Stimulated activated naive CD8-positive, alpha-beta T cell treated with anti-CD3 and anti-CD28 coated beads, Interleukin-15, Interleukin-2, amounts not matched to agents 100 U/mL and 50 U/mL, for 24 hours (primary cell): ENCODE measurements at places on chromosomes 1 and 21.

DNA sequence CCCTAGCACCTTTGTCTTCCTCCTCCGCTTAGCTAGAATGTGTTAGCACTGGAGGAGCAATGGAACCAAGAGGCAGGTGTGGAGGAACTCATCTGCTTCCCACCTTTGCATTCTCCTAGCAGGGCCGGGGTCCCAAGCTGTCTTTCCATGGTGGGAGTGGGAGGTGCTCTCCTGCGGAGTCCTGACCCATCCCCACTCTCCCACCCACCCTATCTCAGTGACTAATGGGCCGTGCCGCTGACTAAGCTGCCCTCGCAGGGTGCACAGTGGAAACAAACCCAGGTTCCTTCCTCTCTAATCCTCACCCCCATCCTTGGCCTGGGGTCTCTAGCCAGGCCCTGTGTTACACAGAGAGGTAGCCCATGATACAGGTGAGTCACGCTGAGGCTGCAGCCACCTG is 177.5 kb downstream of the HIVEP3 start:
- peak; percentile 68 for DNase-seq

- DNase-seq = peak; percentile 1
Measured at GRCh38 chr1:109759513-109760334, 4.0 kb downstream of the EPS8L3 start.

DNA sequence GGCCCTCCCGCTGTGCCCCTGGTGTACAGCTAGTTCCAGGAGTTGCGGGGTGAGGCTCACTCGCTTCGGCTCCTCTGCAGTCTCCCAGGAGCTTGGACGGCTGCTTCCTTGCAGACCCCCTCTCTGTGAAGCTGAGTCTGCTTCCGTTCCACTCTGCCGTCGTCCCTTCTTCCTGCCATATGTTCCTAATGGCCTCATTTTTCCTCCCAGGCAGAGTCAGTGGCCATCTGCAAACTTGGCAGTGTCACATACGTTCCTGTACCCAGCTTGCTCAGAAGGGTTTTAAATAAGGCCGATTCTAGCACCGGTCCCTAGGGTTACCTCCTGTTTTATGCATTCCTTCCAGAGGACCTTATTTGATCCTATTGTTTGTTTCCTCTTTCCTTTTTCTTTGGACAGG is 21.3 kb downstream of the ACTL8 start:
- DNase-seq = no peak

DNA sequence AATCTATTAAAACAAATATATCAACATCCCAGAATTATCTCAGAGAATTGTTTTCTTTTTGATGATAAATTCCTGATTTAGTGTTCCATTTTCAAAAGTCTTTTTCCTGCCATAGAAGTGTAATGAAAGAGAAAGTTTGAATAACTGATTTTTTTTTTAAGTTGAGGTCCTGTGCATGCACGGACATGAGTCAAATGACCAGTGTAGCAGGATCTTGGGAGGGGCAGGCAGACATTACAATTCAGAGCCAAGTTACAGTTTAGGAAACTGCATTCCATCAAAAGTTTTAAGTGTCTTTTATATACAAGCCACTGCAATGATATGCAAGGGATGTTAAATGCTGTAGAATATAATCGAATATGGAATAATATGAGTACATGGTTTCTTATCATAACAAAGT is 227.5 kb downstream of the HMCN1 start:
- no peak for DNase-seq

DNA sequence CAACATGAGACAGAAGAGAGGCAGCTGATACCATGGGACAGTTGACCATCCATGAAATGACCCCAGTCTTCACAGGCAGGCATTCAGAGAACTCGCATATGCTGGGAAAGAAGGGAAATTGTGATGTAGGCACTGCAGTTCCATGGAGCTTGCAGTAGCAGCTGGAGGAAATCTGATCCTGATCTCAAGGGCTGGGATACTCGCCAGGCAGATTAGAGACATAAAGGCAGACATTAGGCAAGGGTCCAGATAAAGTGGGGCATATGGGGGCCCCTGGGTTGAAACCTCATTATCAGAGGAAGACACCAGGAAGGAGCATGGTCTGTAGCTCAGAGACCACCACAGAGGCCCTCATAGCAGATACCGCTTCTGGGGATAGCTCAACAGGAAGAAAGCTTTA is 48.7 kb upstream of the TNR start:
- no peak for DNase-seq

DNA sequence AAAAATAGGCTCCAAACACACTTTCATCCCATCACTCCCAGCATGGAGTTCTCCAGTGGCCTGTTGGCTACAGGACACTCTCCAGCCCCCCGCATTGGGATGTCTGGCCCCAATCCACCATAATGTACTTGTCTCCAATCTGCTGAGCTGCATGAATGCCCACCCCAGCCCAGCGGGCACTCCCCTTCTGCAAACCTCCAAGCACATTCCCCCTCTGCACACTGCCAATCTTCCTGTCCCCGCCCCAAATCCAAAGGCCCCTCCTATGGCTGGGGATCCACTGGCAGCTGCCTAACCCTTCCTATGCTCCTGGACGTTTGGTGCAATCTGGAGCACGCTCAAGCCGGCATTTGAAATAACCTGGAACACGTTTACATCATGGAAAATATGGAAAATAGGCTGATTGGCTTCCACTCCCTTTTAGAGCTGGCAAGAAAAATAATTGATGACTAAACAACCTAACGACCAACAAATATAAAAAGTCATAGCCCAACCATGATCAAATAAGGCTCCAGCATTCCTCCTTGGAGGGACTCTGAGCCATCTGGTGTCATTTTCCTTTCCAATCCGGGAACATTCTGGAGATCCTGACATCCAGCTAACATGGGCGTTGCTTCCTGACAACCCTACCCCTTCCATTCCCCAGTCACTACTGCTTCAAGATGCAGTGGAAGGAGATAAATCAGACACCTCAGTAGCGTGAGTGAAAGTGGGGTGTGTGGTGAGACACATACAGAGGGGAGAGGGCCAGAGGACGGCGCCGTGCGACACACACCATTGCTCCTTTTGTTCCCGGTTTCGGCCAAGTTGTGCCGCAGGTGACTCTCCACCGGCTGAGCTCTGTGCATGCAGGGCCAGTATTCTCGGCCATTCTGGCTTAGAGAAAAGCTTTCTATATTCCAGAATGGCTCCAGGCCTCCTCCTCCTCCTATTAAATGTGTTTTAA is 41.6 kb downstream of the PDE9A start:
- no peak for DNase-seq

DNA sequence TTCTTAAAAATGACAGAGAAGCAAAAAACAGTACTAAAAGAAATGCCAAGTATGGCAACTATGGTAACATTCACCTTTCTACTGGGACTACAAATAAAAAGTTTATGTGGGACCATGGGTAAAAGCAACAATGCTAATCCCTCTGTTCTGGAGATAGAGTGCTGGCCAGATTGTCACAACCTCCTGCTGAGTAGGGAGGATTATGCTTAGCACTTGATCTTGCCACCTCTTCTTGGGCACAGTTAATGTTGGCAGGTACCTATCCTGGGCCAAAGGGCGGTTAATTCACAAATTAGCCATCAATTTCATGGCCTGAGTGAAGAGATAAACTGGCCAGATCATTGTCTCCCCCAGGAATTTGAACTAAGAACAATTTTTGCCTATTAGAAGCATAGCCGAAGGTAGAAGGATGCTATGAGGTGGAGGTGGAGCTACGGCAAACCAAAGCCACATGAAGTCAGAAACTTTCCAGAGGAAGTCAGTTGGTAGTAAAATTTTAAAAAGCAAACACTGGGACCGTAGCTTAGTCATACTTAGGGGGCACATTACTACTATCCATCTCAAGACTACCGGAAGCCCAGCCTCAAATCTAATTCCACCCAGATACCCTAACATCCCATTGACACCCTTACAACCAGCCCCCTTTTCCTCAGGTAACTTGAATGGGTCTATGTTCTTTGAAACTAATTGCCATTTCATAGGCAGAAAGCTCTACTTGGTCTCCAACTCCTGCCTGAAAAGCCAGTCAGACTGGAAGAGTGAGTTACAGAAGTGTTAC is 2.7 kb downstream of the SCYL3 start:
- no peak for DNase-seq

DNA sequence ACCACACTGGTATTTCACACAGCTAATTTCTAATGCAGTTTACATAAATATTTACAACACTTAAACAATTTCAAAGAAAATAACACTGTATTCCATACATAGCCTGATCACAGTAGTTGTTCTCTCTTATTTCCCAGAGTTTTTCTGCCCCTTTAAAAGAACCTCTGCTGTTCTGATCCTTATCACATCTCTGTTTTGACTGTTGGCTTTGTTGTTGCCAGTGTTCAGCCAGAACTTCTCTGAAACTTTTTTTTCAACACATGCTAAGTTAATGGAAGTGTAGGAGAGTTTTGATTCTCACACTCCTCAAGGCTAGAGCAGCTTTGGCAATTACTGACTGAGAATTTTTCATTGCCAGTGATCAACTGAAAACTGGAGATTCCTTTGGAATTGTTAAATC is 11.1 kb downstream of the SELE start:
- no peak for DNase-seq

- DNase-seq = no peak
Measured at GRCh38 chr21:29626801-29627470, 312.9 kb downstream of the GRIK1 start.

- DNase-seq = no peak
Measured at GRCh38 chr1:27599605-27600497, 4.1 kb downstream of the AHDC1 start.

GRCh38 chr1:170665629-170666028 is 1.7 kb downstream of the PRRX1 start:
- DNase-seq = no peak

DNA sequence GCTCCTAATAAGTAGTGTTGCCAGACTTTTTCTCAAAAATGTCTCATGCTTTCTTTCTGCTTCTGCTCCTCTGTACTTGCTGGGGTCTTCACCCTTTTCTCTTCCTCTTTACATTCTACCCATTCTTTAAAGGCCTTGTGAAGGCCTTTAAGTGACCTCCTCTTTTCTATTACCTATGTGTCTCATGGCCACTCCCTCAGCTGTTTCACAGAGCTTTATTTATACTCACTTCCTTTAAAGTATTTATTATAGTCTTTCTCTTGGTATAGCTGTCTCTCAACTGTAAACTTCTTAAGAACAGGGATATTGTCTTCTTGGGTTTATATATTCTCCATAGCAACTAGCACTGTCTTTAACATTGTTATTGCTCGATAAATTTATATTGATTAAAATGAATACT is 792 bp downstream of the GOLPH3L start:
- DNase-seq = no peak

GRCh38 chr1:115190540-115191170 is 101.4 kb upstream of the TSPAN2 start:
- DNase-seq = no peak

- no peak for DNase-seq
Measured at GRCh38 chr1:10734962-10735544, 61.4 kb downstream of the CASZ1 start.

- DNase-seq = no peak
Measured at GRCh38 chr1:165381745-165382505, 25.4 kb upstream of the LMX1A start.

GRCh38 chr1:213687832-213688231 is 299.9 kb upstream of the PROX1 start:
- DNase-seq = no peak

GRCh38 chr1:77540501-77541161 is 141.8 kb downstream of the ZZZ3 start:
- DNase-seq = no peak

DNA sequence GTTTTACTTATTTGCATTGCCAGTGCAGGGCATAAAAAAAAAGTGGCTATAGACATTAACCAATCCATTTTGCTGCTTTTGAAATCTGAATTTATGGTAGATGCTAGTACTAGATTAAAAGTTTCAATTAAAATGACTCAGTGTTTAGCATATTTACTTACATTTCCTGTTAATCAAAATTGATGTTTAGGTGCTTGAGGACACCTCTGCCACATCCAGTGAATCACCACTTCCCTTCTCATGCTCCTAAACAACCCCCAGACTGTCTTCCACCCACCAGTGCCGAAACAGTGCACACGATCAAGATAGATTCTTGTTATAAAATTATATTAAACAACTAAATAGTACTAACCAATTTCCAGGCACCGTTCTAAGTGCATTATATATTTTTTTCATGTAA is 32.7 kb downstream of the HSD17B7 start:
- no peak for DNase-seq

DNA sequence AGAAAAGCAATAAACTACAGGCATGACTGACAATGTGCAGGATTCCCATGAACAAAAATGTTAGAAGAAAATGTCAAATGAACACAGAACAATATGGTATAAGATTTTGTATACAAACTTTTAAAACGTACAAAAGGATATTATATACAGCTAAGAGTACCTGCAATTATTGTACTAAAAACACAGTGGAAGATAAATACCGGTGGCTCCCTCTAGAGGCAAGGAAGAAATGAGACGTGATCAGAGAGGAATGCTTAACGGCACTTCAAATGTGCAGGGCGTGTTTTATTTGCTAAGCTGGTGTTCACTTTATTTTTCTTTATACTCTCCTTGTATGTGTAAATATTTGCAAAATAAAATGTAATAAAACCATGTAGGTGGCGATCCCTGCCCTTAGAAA is 191.8 kb upstream of the SAMSN1 start:
- DNase-seq = peak; percentile 30

GRCh38 chr1:208763971-208764370 is 519.8 kb upstream of the PLXNA2 start:
- no peak for DNase-seq

DNA sequence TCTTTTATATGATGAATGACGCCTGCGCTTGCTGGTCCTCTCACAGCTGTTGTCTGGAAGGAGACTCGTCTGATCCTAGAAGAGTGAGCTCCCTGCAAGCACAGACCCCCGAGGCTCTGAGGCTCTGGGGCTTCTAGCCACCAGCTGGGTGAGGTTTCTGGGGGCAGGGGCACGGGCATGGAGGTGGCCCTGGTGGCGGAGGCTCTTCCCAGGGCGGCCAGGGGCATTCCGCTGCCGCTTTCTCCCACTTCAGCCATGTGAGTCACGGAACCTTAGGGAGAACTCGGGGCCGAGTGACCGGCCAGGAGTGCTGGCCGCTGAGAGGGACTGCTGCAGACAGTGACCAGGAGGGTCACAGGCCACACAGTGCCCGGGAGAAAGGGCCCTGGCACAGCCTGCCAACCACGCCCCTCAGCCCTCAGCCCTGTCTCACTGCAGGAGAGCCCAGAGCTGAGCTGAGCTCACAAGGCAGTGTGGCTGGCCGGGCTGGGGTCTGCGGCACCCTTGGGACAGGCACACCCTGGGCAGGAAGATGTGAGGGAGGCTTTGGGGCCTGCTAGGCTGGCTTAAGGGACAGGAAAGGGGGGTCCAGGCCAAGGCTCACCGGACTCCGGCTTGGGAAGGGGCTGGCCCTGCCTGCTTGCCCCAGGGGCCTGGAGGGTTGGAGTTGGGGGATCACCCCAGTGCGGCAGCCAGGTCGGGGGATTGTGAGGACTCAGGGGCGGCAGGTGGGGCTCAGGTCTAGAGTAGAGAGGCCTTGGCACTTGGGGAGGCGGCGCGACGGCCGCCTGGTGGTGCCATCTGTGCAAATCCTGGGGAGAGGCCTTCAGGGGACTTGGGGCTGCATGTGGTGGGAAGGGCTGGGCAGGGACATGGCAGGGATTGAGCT is 35.7 kb downstream of the MORN1 start:
- no peak for DNase-seq

DNA sequence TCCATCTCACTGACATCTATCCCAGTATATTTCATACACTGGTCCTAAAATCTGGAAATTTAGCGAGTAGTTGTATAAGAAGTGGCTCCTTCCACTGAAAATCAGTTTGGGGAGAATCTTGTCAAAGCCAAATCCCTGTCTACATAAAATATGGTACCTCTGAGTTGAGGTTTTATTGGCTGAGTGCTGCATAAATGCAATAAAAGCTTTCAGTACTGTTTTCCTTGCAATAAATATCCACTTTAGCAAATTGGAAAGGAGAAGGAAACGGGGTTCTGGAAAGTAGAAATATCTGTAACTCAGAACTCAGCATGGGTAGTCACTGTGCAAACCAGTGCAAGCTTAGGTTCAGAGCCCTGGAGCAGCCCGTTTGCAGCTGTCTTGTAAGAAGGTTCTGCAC is 580.2 kb downstream of the SMYD3 start:
- no peak for DNase-seq
